NCI-H1436 treated with DMSO at 0.1 percent for 48 hours (cell line): ENCODE measurements at places on chromosomes 2 and 18.

- no peak for DNase-seq
These were observed 37.4 kb downstream of the PDIA6 start for GRCh38 chr2:10775021-10775780.

- no peak for DNase-seq
These were observed 29.6 kb downstream of the KCNF1 start for GRCh38 chr2:10941383-10941782.

DNA sequence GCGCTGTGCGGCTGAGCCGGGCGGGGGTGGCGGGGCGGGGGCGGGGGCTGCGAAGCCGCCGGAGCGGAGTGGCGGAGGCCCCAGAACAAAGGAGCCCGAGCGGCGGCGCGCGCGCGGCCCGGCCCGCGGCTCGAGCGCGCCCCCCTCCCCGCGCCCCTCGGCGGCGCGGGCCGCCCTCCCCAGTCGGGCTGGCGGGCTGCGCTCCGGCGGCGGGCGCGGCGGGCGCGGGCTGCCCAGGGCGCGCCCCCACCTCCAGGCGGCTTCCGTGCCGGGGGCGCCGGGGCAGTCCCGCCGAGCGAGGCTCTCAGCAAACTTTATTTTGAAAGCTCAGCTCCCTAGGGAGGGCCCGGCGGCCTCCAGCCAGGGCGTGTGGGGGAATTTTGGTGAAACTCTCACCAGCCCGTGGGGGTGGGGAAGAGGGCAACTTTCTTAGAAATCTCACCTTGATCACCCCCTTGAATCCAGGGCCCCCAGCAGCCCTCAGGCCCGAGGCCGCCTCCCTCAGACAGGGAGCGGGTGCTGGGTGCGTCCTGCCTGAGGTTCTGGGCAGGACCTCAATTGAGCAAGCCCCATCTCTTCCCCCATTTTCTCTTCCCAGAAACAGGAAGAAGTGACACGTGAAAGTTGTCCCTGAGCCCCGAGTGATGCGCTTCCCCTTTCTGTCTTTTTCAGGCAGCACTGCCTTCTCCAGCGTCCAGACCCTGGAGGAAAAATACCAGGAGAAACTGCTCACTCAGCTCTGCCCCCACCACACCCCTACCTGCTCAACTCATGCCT is 786 bp downstream of the TET3 start:
- DNase-seq = no peak

DNA sequence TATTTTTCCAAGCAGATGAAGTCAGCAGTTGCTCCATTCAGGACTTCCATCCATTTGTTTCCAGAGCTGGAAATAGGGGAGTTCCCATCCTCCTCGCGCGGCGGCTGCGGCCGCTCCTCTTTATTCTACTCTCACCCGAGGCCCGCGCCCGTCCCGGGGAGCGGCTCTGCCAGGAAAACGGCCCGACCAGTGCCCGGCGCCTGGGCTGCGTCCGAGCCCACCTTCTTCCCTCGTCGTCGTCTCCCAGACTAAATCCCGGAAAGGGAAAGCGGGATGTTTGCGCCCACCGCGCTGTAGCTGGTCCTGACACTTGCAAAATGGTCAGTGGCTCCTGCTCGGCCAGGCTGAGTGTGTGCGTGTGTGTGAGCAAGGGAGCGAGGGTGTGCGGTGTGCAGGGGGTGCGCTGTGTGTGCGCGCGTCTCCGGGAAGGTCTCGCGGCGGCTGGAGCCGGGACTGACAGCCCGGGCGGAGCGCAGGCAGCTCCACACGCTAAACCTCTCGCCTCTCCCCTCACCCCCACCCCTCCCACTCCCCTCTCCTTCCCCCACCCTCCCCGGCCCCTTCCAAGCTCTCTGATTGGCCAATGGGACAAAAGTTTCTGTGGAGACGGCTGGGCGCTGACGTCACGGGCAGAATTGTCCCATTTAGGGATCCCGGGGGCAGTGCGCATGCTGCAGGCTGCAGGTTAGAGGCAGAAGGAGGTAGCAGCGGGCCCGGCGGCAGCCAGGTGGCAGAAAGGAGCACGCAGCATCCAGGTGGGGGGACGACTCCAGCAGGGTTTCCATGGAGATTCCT is at the start of gene NOL4:
Gene NOL4, minus strand, starts transcription at position 491 of the 795 bp plus-strand sequence. CDS start 1,660 bp downstream, outside the sequence.
- peak; percentile 92 for DNase-seq

DNA sequence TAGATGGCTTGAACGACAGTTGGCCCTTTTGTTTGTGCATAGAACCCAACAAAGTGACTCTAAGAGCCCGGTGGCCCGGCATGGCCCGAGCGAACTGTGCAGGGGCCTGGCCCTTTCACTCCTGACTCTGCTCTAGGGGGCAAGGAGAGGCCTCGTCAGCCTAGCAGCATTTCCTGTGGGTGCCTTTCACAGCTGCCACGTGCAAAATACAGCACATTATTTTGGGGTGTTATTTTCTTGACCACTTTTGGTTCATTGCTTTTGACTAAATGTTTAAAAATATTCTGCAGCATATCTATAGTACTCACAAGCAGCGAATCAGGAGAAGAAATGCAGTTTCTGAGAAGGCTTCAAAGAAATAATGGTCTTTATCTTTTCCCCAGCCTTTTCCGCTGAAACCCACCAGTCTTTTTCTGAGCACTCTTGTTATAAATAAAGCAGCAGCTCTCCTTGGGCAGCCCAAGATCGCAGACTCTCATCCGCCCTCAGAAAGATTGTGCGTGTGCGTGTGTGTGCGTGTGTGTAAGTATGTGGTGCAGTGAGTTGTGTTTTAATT is 31.3 kb downstream of the DGKD start:
- no peak for DNase-seq

DNA sequence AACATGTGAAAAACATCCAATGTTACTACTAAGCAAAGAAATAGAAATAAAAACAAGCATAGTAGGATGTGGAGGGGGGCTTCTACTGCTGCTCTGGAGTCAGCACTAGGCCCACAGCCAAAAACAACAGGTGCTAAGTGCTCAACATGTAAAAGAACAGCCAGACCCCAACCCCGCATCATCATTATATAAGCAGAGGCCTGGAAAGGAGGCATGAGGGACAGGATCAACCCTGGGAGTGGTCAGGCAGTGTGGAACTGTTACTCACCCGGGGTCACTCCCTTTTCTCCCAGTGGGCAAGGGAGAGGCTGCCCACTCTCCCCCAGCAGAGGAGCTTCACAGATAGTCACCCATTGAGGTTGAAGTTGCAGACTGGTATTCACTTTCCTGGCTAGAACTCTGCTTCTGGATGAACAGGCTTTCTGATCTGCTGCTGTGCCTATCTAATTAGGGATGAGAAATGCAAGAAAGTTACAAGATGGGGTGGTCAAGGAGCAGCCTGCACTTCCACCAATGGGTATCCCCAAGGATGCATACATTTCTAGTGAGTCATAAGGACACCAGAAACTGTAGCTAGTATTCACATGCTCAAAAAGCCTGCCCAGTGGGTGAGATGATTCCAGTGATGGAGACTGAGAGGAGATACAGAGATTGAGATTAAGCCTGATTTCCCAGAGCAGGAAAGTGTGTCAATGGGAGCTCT is 480.1 kb upstream of the TCF4 start:
- DNase-seq = no peak

DNA sequence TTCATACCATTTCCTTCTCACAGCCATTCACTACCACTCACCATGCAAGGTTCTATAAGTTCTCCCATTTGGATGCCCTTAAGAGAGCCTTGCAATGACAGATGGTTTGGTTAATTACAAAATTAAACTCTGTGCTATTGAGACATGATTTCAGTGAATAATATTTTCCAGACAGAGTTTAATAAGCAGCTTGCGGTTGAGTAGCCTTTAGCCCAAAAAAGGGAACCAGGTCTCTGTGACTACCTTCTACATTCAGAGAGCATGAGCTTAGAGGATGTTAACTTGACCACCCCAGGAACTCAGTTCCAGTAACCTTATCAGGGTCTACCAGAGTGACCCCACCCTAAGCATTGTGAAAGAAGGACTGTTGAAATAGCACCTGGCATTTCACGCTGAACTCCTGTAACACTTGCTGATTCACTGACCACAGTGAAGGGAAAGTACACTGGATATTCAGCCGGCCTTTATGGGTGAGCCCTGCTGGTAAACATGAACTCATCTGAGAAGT is 1173.1 kb upstream of the ZEB2 start:
- DNase-seq = no peak

DNA sequence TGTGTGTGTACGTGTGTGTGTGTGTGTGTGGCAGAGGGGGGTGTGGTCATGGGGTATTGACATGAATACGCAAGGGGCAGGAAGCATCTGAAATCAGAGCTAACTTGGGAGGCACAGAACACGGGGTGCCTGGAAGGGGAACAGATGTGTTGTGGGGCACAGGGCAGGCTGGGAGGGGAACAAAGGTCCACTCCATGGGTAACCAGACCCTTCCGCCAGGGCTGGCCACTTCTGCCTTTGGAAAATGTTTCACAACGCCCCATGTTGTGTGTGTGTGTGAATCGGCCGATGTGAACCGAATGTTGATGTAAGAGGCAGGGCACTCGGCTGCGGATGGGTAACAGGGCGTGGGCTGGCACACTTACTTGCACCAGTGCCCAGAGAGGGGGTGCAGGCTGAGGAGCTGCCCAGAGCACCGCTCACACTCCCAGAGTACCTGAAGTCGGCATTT is at the start of gene SLC11A1:
Gene SLC11A1, plus strand, starts transcription at position 358 of the 451 bp plus-strand sequence. CDS start 96 bp downstream, outside the sequence.
- DNase-seq = no peak

DNA sequence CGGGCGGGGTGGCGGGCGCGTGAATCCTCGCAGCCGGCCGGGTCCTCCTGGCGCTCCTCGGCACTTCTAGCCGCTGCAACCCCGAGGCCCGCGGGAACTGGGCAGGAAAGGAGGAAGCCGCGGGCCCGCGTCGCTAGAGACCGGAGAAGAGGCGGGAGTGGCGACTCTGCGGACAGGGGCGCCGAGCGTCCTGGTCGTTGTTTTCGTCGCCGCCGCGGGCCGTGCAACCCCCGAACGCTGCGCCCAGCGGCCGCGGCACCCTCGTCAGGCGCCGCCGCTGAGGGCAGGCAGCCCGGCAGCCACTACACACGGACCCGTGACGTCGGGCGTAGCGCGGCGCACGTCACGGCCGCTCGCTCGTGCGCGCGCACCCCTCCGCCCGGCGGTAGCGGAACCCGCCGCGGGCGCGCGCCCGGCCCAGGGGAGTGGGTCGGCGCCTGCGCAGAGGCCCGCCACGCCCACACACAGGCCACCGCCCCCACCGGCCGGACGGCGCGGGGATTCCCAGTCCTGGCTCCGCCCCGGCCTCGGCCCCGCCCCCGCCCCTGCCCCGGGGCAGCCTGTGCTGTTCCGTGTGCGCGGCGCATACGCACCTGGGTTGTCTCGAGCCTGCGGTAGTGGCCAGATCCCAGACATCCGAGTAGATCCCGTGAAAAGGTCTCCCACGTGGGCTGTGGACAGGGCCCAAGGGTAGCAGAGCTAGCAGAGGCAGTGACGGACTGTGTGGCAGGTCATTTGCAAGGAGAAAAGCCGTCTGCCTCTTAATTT is at the start of gene MAP3K2:
Gene MAP3K2, minus strand, starts transcription at position 321 of the 768 bp plus-strand sequence. CDS start 44,846 bp downstream, outside the sequence.
- DNase-seq = peak; percentile 37

DNA sequence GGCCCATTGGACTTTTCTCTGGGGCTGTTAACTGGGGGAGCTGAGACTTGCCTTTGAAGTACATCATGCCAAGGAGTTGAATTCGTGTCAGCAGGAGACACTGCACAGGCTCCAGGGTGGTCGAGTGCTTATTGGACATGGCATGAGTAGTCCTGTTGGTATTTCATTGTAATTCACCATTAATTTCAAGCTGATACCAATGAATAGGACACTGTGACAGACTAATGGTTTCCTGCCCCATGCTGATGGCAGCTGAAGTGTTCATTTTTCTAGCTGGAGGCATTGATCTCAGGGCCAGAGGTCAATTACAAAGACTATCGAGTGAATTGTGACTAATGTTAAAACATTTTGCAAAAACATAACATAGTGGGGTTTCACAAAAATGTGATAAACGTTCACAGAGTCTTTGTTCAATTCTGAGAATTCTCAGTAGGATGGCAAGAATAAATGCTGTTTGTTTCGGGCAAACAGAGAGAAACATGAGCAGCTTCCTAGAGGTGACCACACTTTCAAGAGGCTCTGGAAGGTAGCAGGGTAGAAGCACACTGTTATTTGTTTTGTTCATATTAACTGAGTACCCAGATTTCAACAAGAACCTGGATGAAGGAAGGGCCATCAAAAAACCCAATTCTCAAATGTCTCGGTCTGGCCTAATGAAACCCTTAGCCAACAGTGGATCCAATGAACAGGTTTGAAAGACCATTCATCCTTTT is 90.6 kb upstream of the ARL4C start:
- DNase-seq = no peak

GRCh38 chr2:185608799-185609198 is 129.8 kb upstream of the FSIP2 start:
- no peak for DNase-seq

DNA sequence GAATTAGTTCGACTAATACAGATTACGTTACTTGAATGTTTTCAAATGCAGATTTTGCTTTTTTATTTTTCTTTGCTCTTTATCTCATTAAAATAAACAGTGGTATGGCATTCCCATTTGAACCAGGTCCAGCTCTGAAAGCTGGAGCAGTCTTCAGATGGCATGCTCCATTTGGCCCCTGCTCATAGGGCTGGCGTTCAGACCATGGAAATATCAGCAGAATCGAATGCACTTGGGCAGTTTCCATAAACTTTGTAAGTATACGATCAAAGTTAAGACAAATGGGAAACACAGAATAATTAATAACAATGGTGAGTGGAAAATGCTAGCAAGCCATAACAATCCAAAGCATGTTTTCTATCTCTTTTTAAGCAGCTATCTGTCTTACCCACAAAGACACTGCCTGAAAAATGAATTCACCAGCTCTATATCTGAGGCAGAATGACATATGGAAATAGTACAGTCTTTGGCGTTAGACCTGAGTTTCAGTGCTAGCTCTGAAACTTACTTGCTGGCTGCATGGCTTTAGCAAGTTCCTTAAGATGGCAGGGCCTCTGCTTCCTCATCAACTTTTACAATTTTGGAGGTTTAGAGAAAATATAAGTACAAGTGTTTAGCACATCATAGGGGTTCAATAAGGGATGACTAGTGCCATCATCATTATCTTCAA is 131.6 kb downstream of the BCL2 start:
- DNase-seq = no peak

DNA sequence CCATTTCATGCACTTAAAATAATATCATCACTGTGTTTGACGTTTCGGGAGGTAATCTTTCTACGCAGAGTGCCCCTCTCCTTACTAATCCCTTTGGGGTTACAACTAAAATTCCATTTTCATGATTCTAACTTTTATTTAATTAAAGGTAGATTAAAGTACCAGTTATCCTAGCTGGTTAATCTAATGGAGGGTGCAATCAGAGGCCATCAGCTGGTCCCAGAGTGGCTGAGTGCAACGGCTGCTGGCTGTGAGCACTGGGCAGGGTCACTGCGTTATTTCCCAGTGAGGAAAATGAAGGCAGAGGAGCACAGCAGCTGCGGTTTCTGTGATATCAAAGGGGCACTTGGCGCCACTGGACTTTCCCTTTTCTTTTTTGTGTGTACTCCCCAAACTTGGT is 12.1 kb downstream of the SCYGR4 start:
- DNase-seq = no peak

DNA sequence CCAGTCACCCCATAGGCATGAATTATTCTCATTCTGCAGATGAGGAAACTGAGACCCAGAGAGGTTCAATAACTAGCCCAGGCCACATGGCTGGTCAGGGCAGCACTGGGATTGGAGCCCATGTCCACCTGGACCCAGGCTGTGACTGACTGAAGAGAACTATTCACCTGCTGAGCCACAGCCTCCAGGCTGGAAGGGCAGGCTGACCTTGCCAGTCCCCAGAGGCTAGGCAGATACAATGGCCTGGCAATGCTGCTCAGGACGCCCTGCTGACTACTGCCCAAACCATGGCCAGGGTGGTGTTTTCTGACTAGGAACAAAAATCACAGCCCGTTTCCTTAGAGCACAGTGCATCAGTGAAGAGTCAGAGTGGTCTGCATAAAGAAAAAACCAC is 36.8 kb downstream of the HS6ST1 start:
- DNase-seq = no peak
